ENCODE measurements at places on chromosomes 16 and 17. TPM values are rescaled to one million over a fixed set of nuclear protein-coding genes. Genes with fewer than 3 reads are reported as not detected.
A peak's percentile ranks its signal among the peaks of the same experiment; 100 is the strongest.

Gene CLEC3A
- not detected for total RNA-seq

Gene TNFRSF13B
- total RNA-seq: not detected

Gene PRKCB
- not detected for total RNA-seq

- DNase-seq: no peak
These were observed 87.2 kb upstream of the SMIM36 start for GRCh38 chr17:55598495-55598894.

GRCh38 chr16:4859900-4860255 is 12.6 kb downstream of the UBN1 start:
- no peak for DNase-seq

DNA sequence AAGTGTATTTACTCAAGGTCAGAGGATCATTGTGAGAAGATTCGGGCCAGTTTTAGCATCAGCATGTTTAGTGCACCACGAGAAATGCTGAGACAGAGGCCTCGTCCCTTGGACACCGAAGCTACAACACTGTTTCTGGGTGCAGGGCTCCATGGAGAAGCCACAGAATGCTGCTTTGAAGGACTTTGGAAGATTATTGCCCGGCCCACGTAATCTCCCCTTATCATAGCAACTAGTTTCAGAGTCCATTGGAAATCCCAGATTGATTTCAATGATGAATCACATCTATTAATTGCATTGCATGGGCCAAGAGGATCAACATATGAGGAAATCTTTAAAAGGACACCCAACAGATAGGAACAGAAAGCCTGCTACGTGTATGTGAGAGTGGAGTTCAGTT is 156.0 kb downstream of the MAF start:
- no peak for DNase-seq

DNA sequence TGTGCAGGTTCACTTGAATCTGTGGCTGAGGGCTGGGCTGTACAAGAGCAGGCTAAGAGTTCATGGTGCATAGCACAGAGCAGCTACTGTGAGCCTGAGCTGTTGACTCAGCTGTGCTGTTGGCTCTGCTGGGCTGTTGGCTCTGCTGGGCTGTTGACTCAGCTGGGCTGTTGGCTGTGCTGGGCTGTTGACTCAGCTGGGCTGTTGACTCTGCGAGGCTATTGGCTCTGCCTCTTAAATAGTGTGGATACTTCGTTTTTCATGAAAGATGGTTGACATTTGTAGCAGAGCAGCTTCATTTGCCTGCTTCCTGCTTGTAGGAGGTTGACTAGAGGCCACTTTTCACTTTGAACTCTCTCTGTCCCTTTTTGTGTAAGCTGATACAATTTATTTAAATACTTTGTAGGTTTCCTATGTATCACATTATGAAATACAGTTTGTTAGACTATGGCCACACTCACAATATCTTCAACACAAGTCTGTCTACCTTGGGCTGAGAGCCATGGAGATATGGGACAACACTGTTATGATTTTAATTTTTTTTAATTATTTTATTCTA is 40.3 kb upstream of the CCNF start:
- DNase-seq: no peak

DNA sequence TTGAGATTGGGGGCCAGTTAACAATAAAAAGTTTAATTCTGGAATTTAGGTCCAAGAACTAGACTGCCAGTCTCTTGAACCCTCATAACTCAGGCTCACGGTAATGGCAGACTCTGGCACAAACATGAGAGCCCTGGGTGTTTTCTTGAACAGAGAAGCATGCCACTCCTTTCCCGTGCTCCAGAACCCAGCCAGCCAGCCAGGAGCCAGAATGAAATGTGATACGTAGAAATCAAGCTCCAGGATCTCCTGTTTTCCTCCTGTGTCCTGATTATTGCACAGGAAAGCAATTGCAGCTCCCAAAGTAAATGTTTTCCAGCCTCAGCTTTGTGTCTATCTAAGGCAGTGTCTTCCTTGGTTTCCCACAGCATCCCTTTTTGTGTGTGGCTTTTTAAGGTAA is 46.2 kb upstream of the NOL11 start:
- DNase-seq: no peak

Gene NTHL1
- total RNA-seq: 11.4 TPM

DNA sequence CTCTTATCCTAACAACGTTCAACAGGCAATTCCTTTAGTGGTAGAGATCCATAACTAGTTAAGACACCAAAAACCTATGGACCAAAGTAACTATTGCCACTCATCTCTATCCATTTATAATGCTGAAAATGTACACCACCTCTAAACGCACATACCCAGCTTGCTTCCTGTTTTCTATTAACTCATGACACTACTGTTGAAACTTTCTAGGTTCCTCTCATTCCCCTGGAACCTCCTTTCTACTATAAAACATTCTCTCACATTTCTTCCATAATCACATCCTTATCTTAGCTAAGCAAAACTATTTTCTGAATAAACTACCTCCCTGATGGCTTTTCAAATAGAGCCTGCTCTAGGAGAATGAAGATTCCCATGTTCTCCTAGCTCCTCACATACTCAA is 42.9 kb upstream of the KSR1 start:
- no peak for DNase-seq

DNA sequence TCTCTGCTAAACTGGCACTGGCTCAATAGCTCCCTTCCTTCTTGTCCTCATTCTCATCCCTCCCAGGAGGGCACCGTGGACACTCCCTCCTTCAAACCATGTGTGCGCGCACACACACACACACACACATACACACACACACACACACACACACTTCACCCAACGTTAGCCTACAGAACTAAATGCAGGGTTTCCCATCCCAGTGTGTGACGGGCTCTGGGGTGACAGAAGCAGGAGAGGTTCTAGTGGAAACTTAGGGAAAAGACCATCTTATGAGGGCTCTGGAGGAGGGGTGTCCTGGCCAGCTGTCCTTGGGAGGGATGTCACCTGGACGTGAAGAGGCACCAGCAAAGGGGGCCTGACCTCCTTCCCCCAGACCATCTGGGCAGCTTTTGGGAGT is 19.7 kb downstream of the OSBPL7 start:
- DNase-seq: no peak

DNA sequence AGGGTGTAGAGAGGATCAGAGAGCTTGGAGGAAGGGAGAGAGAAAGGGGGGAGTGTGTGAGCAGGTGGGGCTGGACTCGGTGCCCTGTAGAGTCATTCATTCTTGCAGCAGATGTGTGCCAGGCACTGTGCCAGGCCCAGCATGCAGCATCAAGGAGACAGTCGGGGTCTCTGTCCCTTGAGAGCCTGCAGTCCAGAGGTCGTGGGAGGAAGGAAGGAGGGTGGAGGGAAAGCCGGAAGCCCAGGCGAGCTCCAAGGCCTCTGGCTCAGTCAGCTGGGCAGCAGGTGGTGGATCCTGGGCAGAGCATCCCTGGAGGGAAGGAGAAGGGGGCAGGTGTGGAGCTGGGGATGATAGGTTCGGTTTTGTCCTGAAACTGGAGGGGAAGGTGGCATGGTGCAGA is 27.5 kb downstream of the EPN2 start:
- no peak for DNase-seq

GRCh38 chr17:51372345-51373004 is 112.1 kb downstream of the UTP18 start:
- peak; percentile 6 for DNase-seq

GRCh38 chr17:38731526-38732294 is 1.6 kb downstream of the CISD3 start:
- DNase-seq: no peak

DNA sequence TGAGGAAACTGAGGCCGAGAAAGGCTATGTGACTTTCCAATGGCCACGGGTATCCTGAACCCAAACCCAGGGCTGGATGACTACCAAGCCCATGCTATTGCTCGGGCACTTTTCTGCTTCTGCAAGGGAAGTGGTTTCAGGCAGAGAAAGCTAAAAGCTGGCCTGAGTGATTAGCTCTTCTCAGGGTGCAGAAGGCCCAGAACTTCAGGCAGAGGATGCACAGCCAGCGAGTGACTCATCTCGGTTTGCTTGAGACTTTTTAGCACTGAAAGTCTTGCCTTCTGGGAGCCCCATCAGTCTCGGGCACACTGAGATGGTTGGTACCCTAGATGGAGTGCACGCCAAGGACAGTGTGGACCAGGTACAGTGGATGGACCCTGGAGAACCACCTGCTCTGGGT is 129.5 kb upstream of the SDK2 start:
- DNase-seq: no peak

GRCh38 chr17:67779098-67779672 is 46.1 kb upstream of the BPTF start:
- peak; percentile 54 for DNase-seq

DNA sequence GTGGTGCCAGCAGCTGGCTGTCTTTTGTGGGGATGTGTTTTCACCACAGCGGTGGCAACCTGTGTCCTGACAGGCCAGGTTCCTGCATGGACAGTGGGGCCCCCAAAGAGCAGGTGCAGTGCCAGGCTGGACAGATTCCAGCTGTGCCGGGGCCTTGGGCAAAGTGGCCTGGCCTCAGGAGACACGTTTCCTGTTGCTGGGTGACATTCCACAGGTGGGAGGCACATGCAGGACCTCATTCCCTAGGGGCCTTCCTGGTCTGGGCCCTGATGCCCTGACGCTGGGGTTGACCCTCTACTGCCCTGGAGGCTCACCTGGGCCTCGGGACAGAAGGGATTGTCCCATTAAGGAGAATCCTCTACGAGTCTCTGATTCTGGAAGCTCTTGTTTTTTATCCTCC is 182.4 kb downstream of the RAB11FIP4 start:
- no peak for DNase-seq
